ENCODE measurements at places on chromosomes 11 and 22.

GRCh38 chr22:48806227-48806781 is 1021.4 kb downstream of the BRD1 start:
- DNase-seq: no peak

GRCh38 chr22:20011993-20012740 is 4.5 kb downstream of the ARVCF start:
- DNase-seq: no peak

DNA sequence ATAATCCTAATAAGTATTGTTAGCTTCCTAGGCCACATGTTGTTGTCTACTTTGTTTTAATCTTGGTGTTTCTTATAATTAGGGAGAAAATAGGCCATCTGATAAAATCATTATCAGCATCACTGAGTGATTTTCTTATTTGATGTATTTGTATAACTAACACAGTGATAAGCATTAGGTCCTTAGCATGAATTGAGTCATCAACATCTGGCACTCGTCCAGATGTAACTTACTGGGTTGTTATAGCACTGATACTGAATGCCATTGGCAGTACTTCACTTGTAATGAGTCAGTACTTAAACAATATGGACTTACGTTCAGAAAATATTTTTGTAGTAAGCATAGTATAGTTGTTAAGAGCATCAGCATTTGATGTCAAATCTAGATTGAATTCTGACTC is 16.2 kb downstream of the API5 start:
- DNase-seq: peak; percentile 73

GRCh38 chr11:67392183-67392715 is 463 bp downstream of the RAD9A start:
- no peak for DNase-seq

GRCh38 chr22:45867118-45867905 is 109.7 kb downstream of the WNT7B start:
- no peak for DNase-seq
